ENCODE measurements at places on chromosomes 13 and 19.
A peak's percentile ranks its signal among the peaks of the same experiment; 100 is the strongest.

DNA sequence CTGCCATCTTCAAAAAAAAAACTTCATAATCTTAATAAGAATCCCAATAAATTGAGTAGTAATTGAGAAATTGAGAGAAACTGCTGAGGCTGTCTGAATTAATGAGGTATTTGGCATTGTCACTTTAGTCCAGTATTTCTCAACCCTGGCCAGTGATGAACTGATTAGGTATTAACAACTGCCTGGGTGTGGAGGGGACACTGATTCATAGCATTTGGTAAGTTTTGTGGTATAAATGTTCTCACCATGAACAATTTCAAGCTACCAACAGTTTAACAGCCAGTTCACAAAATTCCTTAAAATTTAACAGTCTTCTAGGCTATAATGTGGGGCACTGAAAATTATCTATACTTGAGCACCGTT lies 18.3 kb downstream of the GPC6 start:
- no peak for DNase-seq

GRCh38 chr13:68834375-68834774 lies 1273.3 kb upstream of the ATXN8OS start:
- no peak for DNase-seq

DNA sequence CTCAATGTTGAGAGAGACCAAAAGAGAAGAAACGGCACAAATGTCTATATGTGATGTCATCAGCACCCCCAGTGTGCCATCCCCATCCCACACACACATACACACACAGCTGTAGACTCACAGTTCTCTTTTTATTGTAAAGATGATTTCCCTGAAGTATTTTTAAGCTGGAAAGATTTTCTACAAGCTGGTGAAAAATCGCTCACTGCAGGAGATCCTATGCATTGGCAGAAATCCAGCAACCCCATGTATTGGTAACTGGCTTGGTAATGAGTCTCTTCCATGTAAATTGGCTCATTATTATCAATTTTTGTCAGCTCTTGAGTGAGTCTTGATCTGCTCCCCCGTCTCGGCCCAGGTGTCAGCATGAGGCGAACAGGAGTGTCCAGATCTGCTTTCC lies 107.1 kb upstream of the UQCRFS1 start:
- DNase-seq, result no peak

- peak; percentile 78 for DNase-seq
Observed at GRCh38 chr19:13056052-13056660, 46.5 kb downstream of the LYL1 start.

DNA sequence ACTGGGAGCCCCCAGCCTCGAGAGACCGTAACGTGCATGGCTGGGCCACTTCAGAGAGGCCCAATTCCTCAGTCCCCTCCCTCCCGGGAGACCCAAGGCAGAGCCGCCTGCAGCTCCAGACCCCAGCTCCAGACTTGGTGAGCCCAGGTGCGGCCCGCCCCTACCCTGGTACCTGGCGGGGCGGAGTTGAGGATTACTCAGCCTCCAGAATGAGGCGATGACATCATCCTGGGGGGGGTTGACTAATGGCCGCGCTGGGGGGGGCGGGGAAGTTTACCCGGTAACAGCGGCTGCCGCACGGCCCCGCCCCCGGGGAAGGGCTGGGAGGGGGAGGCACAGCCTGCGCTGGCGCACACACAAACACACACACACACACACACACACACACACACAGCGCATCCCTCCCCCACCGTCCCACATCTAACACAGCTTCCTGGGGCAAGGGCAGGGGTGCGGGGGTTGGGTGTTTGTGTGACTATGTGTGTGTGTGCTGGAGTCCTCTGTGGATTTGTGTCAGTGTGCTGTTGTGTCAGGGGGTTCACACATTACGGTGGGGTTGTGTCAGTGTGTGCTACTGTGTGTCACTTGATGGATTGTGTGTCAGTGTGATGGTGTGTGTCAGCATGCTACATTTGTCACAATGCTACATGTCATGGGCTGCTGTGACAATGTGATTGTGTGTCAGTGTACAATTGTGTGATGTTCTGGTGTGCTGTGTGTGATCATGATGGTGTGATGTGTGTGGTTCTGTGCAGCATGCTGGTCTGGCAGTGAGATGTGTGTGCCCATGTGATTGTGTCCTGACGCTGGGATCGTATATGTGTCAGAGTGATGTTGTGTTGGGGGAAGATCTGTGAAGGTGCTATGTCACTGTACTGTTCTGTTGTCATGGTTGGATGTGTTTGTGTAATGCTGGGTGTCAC lies 10.3 kb upstream of the BBC3 start:
- DNase-seq, result peak; percentile 76

- DNase-seq, result no peak
Observed at GRCh38 chr13:97573011-97573410, 139.0 kb downstream of the RAP2A start.

GRCh38 chr13:101325423-101325822 lies 90.9 kb downstream of the NALCN start:
- DNase-seq, result no peak

DNA sequence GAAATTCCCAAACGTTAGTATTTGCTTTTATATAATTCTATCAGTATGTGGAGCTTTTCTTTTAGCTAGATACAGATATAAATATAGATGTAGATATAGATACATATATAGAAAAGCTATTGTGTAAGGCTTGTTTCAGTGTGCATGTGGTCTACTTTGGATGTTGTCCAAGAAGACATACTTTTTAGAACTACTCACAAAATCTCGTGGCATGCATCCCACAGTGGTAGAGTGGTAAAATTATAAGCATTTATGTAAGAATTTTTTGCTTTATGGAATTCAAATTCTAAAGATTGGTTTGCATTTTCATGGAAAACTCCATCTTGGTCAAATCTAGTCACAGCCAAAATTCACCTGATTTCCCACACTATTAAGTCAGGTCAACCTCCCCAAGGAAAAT lies 880.4 kb downstream of the EFNB2 start:
- no peak for DNase-seq

GRCh38 chr13:67696775-67697174 lies 466.6 kb upstream of the PCDH9 start:
- DNase-seq, result no peak

DNA sequence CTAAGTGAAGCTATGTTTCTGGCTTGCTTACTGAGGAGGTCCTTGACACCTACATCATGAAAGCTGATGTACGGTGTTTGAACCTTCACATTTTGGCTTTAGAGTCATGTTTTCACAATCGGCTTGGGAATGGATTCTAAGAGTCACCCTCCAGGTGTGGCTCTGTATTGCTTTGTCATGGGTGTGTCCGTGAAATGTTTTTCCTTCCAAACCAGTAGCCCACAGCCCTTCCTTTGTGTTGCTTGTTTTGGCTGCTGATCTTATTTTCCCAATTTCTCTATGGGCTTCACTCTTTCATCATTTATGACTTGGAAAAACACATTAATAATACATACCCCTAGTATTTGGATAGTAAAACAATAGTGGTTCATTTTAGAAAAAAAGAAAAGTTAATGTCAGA lies 240.6 kb downstream of the GGACT start:
- no peak for DNase-seq

DNA sequence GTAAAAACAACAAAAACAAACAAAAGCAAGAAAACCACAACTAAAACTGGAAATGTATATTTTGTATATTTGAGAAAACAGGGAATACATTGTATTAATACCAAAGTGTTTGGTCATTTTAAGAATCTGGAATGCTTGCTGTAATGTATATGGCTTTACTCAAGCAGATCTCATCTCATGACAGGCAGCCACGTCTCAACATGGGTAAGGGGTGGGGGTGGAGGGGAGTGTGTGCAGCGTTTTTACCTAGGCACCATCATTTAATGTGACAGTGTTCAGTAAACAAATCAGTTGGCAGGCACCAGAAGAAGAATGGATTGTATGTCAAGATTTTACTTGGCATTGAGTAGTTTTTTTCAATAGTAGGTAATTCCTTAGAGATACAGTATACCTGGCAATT lies 17.1 kb downstream of the KLF5 start:
- no peak for DNase-seq

GRCh38 chr13:38662362-38662761 lies 24.5 kb upstream of the FREM2 start:
- DNase-seq, result no peak

- DNase-seq, result no peak
Observed at GRCh38 chr19:34837262-34837661, 64.2 kb upstream of the ZNF599 start.

GRCh38 chr19:39410017-39410830 lies 2.2 kb upstream of the PLEKHG2 start:
- peak; percentile 91 for DNase-seq

GRCh38 chr13:61123538-61124289 lies 291.9 kb downstream of the PCDH20 start:
- DNase-seq, result no peak

DNA sequence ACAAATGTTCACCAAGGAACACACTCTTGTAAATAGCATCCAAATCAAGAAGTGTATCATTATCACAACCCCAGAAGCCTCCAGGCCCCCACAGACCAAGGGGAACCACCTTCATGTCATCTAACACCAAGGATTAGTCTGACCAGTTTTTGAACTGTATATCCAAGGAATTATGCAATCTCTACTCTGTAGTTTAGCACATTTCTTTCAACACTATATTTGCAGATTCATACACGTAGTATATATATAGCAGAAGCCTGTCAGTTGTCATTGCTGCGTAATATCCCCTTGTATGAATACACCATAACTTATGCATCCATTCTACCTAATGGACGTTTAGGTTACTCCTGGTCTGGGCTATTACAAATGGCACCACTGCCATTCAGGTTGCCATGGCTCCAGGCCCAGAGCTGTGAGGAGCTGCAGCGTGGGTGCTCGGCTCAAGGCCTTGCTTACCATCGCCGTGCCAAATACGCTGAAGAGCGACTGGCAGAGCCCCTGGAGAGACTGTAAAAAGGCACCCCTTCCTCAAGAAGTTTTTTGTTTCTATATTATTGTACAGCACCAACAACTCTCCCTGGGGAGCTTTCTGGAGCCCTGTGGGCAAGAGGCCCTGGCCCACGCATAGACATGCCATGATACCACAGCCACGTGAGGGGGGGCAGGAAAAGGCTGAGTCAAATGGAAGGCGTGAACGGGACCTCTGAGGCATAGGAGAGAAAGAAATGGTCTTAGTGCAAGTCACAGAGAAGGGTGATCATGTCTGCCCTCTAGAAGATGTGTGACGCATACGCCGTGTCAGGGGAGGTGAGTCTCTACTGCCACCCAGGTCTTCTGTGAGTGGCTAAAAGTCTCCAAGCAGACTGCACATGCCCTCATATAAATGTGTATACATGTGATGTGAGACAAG lies 10.8 kb downstream of the LATS2 start:
- DNase-seq, result no peak

All from sciatic nerve (tissue), 2 donors.